ENCODE measurements at places on chromosomes 13 and 19. TPM values are rescaled to one million over a fixed set of nuclear protein-coding genes. Genes with fewer than 3 reads are reported as not detected.

GRCh38 chr19:8036434-8037099 lies 16.0 kb upstream of the CCL25 start:
- no peaks in the 10 kb centered on the region for H3K27me3 ChIP-seq
- DNase-seq: peak; percentile 92
- peak overlapping the region; percentile 6 for H3K4me3 ChIP-seq
- H3K27ac ChIP-seq: peak overlapping the region; percentile 80
- H3K4me1 ChIP-seq: peaks cover 36% of the 10 kb centered on the region
- no peaks in the 10 kb centered on the region for H3K36me3 ChIP-seq

The BTBD2 gene
- total RNA-seq: 13.9 TPM

The FAAP24 gene
- 7.6 TPM for total RNA-seq

The TBXA2R gene
- total RNA-seq: 0.13 TPM

- no peaks in the 10 kb centered on the region for H3K27me3 ChIP-seq
- H3K36me3 ChIP-seq: peaks cover 3% of the 10 kb centered on the region
- no peaks in the 10 kb centered on the region for H3K4me1 ChIP-seq
- no peak overlapping the region for H3K27ac ChIP-seq
- no peak overlapping the region for H3K4me3 ChIP-seq
- no peak for DNase-seq
Measured at GRCh38 chr13:59734393-59734792, 429.3 kb downstream of the DIAPH3 start.

The CEACAM16 gene
- total RNA-seq: 0.73 TPM

Data from SJCRH30 (cell line).